ENCODE measurements at places on chromosomes 13 and 19.

DNA sequence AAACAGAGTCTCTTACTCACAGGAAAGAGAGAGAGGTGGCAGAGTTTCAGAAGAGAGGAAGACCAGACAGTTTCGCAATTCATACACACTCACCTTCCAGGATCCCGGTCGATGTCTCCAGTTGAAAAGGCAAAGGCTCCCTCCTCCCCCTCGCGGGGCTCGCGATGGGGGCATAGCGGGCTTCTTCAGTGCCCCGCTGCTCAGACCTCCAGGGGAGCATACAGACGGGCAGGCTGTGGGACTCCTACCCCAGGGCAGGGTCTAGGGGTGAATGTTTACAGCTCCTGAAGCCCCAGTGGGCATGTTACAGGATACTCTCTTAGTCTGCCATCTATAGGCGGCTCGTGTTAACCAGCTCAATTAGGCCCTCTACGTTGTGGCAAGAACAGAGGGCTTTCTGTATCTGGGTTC is 139.2 kb downstream of the SLITRK5 start:
- no peak for DNase-seq

DNA sequence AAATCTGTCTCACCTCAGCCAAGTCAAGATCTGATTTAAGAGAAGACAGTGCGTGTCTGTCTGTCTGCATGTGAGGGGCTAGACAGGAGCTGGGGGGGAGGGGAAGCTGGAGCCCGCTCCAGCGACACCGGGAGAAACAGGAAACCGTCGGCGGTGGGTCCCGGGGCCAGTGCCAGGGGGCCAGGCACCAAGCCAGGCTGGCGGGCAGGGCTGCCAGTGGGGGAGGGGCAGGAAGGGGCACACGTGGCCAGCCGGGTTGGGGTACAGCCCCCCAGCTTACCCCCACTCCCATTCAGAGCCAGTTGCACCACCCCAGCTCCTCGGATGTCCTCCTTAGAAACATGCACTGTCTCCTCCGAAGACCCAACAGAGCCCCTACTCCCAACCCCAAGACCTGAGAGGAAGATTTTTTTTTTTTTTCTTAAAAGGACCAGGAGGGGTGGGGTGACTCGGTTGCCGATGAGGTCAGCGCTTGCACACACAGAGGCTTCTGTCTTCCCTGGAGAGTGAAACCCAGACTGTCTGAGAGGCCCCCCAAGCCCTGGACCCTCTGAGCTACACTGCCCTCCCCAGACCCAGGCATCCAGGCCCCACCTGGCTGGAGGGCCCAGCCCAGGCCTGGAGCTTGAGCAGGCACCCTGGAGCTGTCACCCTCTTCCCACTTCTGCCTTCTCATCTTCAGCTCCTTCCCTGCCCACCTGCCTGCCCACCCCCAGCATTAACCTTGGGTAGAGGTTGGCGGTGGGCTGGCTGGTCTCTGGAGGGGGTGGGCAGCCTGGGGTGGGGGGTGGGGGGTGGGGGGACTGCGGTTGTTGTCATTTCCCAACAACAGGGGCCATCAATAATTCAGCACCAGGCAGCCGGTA is 4.0 kb downstream of the ERF start:
- peak; percentile 52 for DNase-seq

DNA sequence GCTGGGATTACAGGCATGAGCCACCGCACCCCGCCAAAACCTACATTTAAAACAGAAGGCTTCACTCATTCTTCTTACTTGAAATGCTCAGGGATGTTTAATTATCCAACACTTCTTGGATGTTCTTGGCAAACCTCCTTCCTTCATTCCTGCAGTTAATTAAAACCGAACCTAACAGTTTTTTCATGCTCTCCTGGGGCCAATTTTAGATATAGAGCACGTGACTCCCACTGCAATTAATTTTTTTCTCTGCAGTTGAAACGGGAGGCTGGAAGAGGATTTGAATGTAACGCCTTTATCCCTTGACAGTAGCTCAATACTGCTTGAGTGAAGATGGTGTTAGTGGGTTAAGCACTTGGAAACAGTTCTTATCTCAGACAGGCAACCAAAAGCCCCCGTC is 4.6 kb upstream of the ACTL9 start:
- no peak for DNase-seq

- DNase-seq = no peak
Observed at GRCh38 chr19:11451871-11452619, 16.6 kb downstream of the PRKCSH start.

DNA sequence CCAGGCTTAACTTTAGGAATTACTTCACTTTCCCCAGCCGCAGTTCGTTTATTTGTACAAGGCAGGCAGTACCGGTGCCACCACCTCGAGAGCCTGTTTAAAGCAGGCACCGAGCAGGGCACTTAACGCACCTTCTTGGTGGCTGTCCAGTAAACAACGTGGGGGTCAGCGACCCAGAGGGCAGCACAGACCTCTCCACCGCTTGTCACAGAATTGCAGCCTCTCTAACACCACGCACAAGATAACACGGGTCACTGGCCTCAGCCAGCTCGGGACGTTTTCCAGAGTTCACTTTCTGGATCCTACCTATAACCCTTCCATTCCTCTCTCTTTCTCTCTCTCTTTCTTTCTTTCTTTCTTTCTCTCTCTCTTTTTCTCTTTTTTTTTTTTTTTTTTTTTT is 16.8 kb upstream of the ELAVL1 start:
- DNase-seq = no peak

- peak; percentile 64 for DNase-seq
Observed at GRCh38 chr13:20136781-20137703, 23.8 kb downstream of the GJA3 start.

- DNase-seq = no peak
Observed at GRCh38 chr13:109678459-109678858, 107.9 kb downstream of the IRS2 start.

- DNase-seq = no peak
Observed at GRCh38 chr13:69796256-69796655, 311.4 kb upstream of the ATXN8OS start.

GRCh38 chr13:67238277-67238859 is 8.2 kb upstream of the PCDH9 start:
- DNase-seq = no peak

DNA sequence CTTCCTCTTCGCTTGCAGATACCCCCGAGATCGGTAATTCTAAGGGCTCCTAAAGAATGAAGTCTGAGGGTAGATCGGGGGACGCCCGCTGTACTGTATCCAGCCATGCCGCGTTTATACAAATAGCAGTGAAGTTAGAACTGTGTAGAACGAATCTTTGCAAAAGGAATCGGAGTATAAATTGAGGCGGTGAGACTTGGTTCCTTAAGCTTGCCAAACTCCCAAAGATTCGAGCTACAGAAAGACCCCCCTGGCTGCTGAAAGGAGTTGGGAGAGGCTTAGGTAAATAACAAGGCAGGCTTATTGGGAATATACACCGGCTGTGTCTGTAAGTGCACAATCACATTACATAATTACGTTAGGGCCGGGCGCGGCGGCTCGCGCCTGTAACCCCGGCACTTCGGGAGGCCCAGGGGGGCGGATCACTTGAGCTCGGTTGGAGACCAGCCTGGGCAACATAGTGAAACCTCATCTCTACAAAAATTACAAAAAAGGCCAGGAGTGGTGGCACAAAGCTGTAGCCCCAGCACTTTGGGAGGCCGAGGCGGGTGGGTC is 12.2 kb downstream of the TMEM160 start:
- DNase-seq = no peak

- DNase-seq = peak; percentile 62
Observed at GRCh38 chr19:38049105-38049649, 142.2 kb downstream of the SIPA1L3 start.

- no peak for DNase-seq
Observed at GRCh38 chr13:26579580-26579979, 22.1 kb downstream of the WASF3 start.

DNA sequence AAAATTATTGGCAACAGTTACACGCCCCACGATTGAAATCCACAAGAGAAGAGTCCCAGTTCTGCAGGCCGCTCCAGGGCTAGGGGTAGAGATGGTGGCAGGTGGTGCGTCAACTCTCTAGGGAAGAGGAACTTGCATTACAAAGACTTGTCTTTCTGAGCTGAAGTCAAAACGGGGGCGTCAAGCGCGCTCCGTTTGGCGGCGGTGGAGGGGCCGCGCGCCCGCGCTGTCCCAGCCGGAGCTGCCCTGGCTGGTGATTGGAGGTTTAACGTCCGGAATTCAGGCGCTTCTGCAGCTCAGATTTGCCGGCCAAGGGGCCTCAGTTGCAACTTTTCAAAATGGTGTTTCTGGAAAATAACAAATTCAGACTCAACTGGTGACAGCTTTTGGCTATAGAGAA is 38.9 kb downstream of the SOX1 start:
- no peak for DNase-seq

- no peak for DNase-seq
Observed at GRCh38 chr19:991174-991931, 7.2 kb downstream of the WDR18 start.

DNA sequence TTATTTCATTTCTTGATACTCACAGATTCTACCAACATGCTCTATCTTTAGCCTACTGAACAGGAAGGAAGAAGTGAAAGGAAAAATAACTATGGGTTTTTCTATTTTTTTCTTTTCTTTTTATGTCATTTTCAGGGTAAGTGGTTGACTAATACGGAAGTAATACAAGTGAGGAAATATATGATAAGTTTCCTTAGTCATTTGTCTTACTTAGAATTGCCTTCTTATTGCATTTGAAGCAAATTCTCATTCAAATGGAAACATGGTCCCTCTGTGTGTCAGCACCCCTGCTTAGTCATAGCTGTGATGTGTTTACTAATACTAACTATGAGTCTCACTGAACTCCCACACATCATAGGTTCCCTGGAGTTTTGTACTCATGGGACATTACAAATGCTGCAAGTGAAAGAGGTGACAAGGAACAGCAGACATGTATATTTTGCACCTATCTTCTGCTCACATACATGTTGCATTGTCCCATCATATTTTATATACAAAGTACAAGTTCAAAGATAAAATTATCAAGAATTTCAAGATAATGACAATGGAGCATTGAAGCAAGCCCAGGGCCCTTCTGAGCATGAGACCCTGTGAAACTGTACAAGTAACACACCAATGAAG is 60.1 kb downstream of the DCT start:
- no peak for DNase-seq

DNA sequence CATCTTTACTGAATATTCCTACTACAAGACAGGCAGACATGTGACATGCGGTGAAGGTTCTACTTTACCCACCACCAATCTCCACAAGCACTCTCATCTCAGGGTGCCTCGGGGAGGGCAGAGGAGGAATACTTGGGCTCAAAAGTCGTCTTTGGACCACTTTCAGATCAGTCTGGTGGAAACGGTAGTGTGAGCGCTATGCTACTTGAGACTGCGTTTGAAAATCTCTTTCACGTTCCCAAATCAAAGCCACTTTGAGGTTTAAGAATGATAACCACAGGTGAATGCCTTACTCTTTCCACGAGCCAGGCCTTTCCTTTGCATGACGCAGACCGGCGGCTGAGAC is 1.5 kb upstream of the SOX1 start:
- no peak for DNase-seq

- DNase-seq = no peak
Observed at GRCh38 chr13:106277484-106278154, 257.8 kb downstream of the EFNB2 start.

- no peak for DNase-seq
Observed at GRCh38 chr13:80458543-80458942, 117.6 kb upstream of the SPRY2 start.

- no peak for DNase-seq
Observed at GRCh38 chr19:13817018-13817614, 21.9 kb downstream of the ZSWIM4 start.

DNA sequence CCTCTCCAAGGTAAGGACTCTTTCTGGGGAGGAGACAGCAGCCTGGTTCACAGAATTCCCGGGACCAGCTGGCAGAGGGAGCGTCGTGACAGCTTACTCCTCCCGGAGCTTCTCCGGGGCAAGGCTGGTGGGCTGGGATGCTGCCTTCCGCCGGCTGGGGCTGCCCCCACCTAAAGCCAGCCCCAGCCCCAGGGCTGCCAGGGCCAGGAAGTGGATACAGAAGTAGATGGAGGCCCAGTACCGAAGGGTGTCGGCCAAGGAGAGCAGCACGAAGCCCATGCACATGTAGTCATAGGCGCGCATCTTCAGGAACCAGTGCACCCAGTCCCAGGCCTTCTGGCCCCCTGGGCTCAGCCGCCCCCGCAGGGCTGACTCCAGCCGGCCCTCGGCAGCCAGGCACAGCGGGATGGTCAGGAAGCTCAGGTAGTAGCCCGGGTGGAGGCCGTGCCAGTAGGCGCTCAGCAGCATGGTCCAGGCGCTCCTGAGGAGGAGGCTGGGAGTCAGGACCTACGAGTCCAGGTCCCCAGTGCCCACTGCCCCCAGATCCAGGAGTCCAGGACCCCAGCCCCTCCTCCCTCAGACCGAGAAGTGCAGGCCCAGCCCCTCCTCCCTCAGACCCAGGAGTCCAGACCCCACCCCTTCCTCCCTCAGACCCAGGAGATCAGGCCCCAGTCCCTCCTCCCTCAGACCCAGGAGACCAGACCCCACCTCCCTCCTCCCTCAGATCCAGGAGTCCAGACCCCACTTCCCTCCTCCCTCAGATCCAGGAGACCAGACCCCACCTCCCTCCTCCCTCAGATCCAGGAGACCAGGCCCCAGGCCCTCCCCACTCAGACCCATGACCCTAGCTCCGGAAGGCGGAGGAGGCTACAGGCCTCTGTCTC is 1.2 kb upstream of the TMC4 start:
- DNase-seq = no peak

GRCh38 chr19:18651733-18652132 is 14.9 kb downstream of the KLHL26 start:
- DNase-seq = no peak

DNA sequence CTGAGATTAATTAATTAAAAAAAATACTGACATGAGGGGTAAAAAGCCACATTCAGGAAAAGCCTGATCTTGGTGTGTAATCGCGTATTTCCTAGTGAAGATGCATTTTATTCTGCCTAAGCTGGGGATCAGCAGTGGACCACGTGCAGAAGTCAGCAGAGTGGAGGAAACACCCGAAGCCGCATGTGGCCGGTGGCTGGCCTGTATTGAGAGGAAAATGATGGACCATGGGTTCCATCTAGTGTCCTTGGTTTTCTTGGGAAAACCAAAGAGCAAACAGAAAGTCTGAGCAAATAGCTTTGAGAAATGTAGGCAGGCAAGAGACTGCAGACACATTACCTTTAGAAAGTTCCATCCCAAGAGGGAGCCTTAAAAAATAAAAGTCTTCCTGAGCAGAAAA is 23.7 kb upstream of the SHISA2 start:
- DNase-seq = no peak

DNA sequence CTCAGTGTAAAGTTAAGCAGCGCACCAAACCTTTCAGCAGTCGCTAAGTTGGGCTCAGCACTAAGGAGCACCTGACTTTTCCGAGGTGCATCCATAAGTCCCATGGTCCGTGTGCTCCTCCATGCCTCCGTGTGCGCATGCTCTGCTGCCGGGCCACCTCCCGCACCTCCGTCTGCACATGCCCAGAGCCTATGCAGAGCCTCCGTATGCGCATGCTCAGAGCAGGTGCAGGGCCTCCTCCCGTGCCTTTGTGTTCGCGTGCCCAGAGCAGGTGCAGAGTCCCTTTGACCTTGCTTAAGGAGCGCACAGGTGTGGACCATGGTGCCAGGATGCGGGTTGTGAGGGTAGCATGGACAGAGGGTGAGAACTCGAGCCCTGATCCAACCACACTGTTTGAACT is 46.0 kb downstream of the ATP11A start:
- DNase-seq = no peak
